ENCODE measurements at places on chromosomes 2 and 18. TPM values are rescaled to one million over a fixed set of nuclear protein-coding genes. Genes with fewer than 3 reads are reported as not detected.

- no peak for DNase-seq
These were observed 63.5 kb upstream of the RASGRP3 start for GRCh38 chr2:33412920-33413319.

GRCh38 chr18:10397004-10397403, 57.4 kb upstream of the APCDD1 start:
- DNase-seq = no peak

DNA sequence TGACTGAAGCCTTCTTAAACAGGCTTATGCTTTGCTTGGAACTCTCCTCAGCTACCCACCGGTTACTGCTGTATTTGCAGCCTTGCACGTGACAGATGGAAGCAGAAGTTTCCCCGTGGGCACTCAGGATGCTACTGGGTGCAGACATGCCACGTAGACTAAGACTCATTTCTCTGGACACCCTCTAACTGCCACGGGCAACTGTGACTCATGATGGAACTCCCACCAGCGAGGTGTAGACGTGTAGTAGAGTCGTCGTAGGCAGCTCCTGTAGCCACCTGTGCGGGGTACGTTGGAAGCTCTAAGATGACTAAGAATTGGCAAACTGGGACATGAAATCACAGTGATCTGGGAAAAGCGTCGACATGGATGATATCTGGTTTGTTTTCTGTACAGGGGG, 27.5 kb downstream of the TSHZ1 start:
- no peak for DNase-seq

DNA sequence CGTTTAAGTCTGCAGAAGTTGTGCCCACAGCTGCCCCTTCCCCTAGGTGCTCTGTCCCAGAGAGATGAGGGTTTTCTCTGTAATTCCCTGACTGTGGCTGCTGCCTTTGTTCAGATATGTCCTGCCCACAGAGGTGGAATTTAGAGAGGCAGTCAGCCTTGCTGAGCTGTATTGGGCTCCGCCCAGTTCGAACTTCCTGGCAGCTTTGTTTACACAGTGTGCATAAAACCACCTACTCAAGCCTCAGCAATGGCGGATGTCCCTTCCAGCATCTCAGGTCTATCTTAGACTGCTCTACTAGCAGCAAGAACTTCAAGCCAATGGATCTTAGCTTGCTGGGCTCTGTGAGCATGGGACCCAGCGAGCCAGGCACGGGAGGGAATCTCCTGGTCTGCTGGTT, 48.1 kb downstream of the LHCGR start:
- no peak for DNase-seq

DNA sequence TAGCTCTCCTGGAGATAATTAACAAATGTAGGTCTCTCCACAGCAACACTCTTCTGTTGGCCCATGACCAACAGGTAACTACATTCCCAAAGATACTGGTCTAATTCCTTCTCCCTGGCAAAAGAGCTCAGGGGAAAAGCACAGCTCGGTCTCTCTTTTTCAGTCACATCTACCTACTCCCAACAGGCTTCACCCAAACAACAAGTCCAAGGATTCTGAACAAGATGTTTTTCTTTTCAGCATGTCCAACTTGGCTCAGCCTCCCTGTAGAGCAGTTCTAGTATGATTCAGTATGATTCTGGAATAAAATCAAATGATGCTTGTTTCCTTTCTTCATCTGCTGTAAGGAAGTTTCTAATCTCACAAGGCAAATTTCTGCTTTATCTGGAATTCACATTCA, 1704.8 kb upstream of the PIK3C3 start:
- DNase-seq = peak; percentile 79

GRCh38 chr2:60699617-60700016, 56.5 kb upstream of the PAPOLG start:
- no peak for DNase-seq

DNA sequence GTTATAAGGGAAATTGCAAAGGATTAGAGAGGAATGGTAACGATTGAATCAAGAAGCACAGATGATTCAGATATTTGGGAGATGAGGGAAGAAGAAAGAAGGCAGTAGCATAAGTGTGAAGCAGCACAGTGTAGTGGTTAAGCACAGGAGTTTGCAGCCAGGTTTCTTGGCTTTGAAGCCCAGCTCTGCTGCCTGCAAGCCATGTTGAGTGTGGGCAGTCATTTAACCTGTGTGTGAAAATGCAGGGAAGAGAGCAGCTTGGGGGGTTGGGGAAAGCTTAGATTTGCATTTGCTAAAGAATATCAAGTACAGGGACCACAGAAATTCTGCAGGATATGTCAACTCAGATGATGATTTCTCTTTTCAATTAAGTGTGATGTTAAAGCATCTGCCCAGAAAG, 21.5 kb upstream of the RBMS1 start:
- DNase-seq = no peak

DNA sequence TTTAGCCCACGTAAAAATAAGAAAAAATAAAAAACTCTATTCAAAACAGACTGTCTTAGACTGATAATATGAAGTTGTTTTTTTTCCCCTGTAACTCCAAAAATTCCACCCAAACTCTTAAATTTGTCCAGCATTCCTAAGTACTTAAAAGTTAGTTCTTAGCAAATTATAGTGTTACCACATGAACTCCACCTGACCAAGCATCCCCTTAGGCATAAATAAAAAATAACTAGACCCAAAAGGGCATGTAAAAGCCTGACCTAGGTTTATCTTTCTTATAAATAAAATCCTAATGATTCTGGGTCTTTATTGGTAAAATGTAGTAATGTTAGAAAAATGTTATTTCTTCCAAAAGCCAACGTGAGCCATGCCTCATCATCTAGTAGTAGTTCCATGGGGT, 54.3 kb downstream of the TTC21B start:
- no peak for DNase-seq

The POTEJ gene
- polyA plus RNA-seq = not detected

The HOXD3 gene
- polyA plus RNA-seq = 2.9 TPM

The TSPYL6 gene
- polyA plus RNA-seq = 0.09 TPM

All from muscle of back (tissue), 13 donors.